Left colon (tissue), 2 donors: ENCODE measurements at places on chromosomes 6 and 20. TPM values are rescaled to one million over a fixed set of nuclear protein-coding genes. Genes with fewer than 3 reads are reported as not detected.
A peak's percentile ranks its signal among the peaks of the same experiment; 100 is the strongest.

DNA sequence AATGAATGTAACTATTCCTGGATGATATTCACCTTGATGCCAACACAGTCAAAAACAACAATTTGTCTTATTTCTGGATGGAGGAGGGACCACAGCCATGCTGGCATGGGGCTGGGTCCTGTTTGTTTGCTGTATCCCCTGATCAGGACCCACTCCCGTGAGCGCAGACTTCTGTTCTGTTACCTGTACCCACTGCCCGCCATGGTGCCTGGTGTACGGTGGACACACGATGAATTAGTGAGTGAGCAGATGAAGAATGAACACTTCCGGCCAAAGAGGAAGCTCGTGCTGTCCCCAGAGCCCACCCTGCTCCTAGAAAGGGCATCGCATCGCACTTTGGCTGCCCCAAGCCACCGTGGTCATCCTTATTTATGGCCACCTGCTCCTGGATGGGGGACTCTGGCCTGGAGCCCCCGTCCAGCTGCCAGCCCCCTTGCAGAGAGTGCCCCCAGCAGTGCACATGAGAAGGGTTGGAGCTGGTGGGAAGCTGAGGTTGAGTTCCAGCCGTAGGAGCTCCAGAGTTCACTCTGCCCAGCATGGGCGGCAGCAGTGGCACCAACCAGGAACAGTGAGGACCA, 100.9 kb downstream of the BMP7 start:
- DNase-seq = no peak

DNA sequence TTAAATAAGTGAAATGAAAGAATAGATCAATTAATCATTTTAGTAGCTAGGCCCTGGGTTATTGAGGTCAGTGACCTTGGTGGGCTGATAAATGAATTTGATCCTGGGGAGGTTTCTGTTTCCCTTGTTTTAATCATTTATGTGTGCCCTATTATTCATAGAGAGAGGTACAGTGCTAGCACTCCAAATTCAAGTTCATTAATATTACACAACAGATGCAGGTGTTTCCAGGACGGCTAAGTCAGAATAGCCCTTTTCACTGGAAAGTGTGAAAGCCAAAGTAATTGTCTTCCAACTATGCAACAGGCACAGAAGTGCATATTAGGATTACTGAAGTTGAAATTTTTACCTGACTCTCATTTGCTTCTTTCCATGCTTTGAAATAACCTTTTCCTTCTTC, 61.7 kb upstream of the SGK1 start:
- no peak for DNase-seq

GRCh38 chr20:47265984-47266383, 90.5 kb downstream of the ZMYND8 start:
- no peak for DNase-seq

GRCh38 chr20:49541733-49542513, 26.0 kb downstream of the PTGIS start:
- DNase-seq = peak; percentile 63

DNA sequence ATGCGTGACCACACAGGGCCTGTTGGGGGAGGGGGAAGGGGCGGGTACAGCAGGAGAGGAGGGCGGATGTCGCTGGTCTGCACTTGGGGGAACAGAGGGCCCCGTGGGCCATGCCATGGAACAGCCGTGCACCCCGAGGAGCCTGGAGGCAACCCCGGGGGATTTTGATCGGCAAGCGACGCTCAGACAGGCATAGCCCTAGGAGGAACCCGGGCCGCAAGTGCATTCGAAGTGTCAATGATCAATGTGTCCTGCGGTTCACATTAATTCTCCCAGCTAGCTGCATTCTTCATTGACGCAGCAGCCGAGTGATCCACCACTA, 772.8 kb upstream of the DEFB115 start:
- DNase-seq = no peak

DNA sequence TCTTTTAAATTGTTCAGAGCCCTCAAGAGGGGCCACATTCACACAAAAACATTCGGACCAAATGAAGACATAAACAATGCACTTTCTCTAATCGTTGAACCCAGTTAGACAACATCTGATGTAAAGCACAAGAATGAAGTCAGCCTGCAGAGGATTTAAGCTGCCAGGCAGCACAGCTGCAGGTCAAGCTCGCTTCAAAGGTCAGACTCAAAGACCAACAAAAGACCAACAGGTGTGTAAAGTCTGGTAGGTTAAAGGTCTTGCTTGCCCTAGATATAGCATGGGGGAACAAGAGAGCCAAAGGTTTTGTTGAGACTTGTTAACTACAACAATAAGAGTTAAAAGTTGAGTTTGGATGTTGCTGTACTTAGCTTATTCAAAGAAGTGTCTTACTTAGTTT, 26.7 kb upstream of the MYLIP start:
- DNase-seq = no peak

DNA sequence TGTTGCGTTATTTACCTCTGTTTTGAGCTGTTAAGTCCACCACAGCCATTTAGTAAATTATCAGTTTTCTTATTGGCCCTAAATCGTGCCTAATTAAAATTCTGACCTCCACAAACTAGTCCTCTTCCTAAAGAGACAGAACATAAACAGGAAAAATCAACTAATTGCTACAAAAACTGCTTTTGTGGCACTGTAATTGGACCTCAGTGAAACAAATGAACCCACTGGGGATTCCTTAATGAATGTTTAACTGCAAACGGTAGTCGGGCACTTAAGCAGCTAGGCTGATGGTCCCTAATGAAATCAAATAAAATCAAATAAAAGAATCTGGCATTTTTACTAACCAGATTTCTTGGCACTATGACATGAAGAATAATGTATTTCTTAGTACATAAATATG, 513.4 kb upstream of the SLC35B3 start:
- no peak for DNase-seq

DNA sequence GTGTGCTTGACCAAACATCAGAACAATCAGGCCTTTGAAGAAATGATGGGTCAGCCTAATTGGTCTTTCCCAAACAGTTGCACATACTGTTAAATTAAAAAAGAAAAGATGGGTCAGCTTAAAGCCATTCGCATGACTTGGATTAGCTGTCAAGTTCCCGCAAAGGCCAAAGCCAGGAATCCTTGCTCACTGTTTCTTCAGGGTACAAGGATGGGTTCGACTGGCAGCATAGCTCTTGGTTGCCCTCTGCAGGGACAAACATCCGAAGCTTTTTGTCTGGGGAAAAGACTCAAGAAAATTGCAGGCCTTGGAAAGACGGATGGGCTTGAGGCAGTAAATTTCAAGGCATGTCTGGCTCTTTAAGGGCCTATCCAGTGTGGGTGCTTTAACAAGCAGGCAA, 168.0 kb downstream of the HDGFL1 start:
- DNase-seq = peak; percentile 25

DNA sequence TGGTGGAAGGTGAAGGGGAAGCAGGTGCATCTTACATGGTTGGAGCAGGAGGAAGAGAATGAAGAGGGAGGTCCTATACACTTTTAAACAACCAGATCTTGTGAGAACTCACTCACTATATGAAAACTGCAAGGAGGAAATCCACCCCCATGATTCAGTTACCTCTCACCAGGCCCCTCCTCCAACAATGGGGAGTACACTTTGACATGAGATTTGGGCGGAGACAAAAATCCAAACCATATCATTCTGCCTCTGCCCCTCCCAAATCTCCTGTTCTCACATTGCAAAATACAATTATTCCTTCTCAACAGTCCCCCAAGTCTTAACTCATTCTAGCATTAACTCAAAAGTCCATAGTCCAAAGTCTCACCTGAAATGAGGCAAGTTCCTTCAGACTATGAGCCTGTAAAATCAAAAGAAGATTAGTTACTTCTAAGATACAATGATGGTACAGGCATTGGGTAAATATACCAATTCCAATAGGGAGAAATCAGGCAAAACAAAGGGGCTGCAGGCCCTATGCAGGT, 60.5 kb downstream of the EDN1 start:
- no peak for DNase-seq

Gene TGM2
- 33.9 TPM for total RNA-seq

DNA sequence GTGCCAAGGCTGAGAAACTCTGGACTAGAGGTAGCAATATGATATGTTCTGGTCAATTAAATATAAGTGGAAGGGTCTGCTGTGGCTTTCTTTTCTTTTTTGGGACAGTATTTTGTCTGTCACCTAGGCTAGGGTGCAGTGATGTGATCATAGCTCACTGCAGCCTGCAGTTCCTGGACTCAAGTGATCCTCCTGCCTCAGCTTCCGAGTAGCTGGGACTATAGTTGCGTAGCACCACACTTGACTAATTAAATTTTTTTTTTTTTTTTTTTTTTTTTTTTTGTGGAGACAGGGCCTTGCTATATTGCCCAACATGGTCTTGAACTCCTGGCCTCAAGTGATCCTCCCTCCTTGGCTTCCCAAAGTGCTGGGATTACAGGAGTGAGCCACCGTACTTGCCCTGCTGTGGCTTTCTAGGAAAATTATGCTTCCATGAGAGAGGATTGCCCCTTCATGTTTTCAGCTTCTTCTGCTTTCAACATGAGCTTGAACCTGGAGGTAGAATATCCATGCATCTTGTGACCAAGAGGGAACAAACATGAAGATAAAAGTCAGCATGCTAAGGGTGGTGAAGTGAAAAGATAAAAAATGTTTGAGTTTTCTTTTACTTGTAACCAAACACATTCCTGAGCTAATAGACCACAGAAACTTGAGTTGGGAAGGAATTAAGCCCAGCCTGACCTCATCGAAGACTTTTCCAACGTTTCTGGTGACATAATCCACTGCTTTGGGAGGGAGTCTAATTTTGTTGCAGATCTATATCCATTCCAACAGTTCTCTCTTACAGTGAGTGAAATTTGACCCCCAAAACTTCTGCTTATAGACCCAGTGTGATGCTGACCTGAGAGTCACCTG, 75.1 kb downstream of the CARMIL1 start:
- DNase-seq = no peak

DNA sequence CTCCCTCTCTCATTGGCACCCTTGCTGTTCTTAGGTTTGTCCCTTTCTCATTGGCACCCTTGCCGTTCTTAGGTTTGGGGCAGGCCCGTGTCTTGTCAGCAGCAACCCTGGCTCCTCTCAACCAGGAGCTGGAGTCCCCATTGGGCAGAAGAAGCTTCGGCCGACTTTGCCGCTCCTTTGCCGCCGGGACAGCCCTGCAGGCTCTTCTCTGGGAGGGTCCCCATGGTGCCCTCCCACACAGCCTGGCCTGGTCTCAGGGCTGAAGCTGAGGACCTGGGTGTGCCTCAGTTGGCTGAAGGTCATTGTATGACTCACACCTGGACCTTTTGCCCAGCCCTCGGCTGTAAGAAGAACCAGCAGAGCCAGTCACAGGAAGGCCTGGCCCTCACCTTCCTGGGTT, 59.6 kb downstream of the PPP1R14C start:
- peak; percentile 53 for DNase-seq

DNA sequence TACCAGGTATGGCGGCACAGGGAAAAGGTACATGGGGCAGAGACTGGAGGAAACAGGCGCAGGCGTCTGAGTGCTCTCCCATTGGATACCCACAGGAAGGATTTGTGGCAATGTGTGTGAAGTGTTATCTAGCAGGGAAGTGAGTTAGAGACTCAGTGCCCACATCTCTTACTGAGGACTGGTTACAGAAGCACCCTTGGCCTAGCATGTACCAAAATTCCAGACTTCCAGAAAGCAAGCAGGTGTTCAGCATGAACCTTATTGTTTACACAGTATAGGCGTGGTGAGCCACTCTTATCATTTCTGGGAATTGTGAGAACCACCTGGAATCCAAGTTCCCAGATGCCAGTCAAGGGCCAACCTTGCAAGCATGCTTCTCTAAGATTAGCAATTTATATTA, 14.2 kb downstream of the MANBAL start:
- peak; percentile 45 for DNase-seq

DNA sequence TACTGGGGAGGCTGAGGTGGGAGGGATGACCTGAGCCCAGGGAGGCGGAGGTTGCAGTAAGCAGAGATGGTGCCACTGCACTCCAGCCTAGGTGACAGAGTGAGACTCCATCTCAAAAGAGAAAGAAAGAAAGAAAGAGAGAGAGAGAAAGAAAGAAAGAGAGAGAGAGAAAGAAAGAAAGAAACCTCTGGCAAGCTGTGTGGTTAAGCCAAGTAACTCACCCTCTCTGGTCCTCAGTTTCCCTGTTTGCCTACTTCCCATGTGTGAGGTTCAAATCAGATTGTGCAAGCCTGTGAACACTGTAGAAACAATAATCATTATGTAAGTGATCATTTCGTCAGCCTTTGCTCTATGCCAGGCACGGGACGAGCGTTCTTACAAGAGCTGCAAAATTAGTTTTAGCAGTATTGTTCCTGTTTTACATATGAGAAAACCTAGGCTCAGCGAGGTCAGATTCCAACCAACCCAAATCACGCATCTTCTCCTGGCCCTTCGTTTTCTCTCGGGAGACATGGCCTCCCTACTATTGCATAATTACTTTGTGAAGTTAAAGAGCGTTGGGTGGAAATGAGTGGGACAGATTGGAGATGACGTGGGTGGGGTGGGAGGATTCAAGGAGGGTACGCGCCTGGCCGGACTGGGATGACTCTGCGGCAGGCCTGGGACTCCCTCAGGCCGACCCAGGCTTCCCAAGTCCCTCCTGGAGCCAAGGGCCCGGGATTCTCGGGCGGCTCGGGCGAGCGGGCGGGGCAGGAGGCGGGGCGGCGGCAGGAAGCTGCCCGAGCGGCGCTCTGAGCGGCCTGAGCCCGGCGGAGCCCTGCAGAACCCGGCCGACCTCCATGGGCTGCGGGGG, at the start of gene SNX21:
Gene SNX21, plus strand, starts transcription at position 770 of the 853 bp plus-strand sequence. CDS start 121 bp downstream, outside the sequence.
- DNase-seq = peak; percentile 83

Gene FHL5
- total RNA-seq = 3.4 TPM

GRCh38 chr6:137552146-137552545, 58.0 kb upstream of the OLIG3 start:
- DNase-seq = no peak

Gene MTFR2
- 1.2 TPM for total RNA-seq

GRCh38 chr6:129331450-129332138, 378.4 kb downstream of the ARHGAP18 start:
- DNase-seq = no peak

GRCh38 chr20:37870294-37870693, 32.6 kb upstream of the VSTM2L start:
- DNase-seq = no peak

DNA sequence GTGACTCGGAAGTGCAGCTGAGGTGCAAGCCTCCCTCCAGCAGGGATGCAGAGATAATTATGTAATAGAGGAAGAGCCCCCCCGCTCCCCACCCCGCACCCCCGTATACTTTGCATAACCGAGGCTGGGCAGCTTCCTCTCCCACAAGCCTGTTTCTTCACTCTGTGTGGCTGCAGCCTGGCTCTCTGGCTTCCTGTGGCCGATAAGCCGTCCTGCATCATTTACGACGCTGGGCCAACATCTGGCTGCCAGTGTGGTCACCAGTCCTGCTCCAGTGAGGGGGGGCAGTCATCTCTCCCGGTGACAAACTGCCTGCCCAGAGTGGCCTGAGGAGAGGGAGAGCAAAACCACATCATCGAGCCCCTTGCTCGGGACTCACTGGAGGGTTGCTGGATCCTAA, 59.2 kb downstream of the RBM38 start:
- peak; percentile 71 for DNase-seq

DNA sequence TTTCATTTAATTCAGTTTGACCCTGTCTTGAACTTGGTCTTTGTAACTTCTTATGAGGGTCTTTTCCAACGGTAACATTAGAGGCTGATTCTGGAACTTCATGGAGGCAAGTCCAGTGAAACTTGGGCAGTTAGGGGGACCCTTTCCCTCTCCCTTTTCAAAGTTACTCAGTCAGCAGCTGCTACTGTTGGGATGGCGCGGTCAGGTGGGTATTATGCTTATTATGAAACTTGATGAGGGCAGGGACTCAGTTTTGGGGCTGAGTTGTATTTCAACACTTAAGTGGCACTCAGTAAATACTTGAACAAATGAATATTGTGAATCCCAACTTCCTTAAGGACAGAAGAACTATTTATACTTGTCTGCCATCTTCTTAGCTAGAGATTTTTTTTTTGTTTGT, 20.8 kb downstream of the TOP1 start:
- no peak for DNase-seq
